ENCODE measurements at places on chromosomes 1 and 21.

DNA sequence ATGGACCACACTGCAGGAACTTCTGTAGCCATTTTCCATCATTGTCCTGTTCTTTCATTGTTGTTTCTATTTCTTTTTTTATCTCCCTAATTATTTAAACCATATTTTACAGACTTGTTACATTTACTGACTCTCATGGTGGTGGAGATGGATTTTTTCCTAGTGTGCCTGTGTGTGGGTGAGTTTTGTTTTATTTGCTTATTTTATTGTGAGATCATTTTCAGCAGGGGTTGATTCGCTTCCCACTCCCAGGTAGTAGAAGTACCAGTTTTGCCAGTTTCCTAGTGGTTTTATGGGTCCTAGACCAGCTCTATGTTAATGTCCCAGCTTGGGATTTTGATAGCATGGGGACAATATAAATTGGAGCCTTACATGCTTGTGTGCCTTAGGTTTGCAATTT lies 80.0 kb upstream of the BACH1 start:
- peak; percentile 40 for DNase-seq

- DNase-seq: peak; percentile 75
Observed at GRCh38 chr21:43703035-43703880, 15.7 kb upstream of the PDXK start.

DNA sequence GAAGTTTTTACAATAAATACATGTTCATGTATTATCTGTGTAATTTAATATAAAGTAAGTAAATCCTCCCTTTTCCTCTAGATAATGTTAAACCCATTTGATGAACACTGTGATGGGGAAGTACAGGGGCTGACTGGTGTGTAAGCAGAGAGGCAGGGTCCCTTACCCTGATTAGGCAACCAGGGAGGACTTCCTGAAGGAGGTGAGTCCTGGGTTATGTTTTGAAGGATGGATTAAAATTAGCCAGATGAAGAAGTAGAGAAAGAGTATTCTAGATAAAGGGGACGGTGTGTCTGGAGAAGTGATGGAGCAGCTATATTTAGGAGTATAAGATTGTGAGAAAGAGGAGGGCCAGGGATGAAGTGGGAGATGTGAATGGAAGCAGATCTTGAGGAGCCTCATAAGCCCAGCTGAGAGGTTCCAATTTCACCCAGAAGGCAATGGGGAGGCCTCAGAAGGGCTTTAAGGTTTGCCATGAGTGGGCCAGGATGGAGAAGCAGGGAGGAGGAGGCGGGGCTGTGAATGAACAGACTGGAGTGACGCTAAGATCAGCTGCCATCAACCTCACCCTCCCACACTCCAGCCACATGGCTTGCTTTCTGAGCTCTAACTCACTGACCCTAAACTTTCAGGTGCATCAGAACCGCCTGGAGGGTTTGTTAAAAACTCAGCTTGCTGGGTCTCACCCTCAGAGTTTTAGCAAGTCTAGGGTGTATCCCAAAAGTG lies 30.9 kb upstream of the ID3 start:
- no peak for DNase-seq

DNA sequence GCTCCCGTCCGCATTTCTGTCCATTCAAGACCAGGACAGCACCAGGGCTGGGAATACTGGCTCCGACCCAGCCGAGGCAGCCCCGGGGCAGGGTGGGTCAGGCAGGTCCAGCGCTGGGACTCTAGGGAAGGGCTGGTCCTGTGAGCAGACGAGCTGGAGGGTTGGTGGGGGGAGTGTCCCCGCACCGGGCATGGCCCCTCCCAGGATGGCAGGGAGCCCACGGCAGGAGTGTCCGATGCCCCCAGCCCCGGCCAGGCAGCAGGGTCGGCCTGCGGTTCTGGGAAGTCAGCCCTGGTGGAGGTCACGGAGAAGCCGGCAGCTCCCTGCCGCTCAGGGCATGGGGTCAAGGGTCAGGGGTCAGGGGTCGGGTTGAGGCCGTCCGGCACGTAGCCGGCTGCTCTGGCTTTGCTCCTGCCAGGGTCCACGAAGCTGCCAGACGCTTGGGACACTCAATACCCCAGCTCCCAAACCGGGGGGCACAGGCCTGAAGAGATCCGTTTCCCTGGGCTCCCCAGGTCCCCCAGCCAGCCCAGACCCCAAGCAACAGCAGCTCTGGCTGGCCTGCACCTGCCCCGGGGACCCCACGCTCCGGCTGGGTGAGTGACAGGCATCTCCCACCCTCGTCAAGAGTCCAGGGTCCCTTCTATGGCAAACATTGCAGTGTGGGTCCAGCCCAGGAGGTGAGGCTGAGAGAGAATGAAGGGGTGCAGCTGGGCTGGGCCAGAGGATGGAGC lies 6.7 kb downstream of the C1QTNF12 start:
- DNase-seq: no peak

DNA sequence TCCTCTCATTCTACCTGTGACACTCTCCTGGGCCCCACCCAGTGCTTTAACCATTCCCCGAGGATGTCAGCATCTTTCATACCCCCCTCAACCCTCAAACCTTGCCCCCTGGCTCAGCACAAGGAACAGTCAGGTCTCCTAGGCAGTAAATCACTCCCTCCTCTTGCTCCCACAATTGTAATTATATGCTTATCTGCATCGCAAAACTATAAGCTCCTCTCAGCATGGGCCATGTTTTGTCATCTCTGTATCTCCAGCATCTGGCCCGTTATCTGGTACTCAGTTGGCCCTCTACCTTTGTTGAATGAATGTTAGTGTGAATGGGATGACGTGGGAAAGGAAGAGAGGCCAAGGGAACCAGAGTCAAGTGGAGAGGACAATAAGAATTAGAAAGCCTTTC lies 2.8 kb upstream of the ELOVL1 start:
- DNase-seq: no peak

GRCh38 chr1:81111818-81112217 lies 688.9 kb upstream of the ADGRL2 start:
- no peak for DNase-seq

- DNase-seq: no peak
Observed at GRCh38 chr1:4563586-4563985, 90.8 kb upstream of the AJAP1 start.

- DNase-seq: no peak
Observed at GRCh38 chr1:59366346-59366745, 69.5 kb downstream of the FGGY start.

GRCh38 chr1:243746751-243747150 lies 103.3 kb downstream of the AKT3 start:
- no peak for DNase-seq

GRCh38 chr1:43294761-43295160 lies 6.0 kb upstream of the TIE1 start:
- no peak for DNase-seq

GRCh38 chr1:58065520-58065919 lies 481.0 kb downstream of the OMA1 start:
- no peak for DNase-seq

GRCh38 chr1:58769809-58770320 lies 14.0 kb downstream of the JUN start:
- no peak for DNase-seq

- no peak for DNase-seq
Observed at GRCh38 chr1:156865258-156865657, 4.6 kb downstream of the NTRK1 start.

GRCh38 chr1:34845131-34845901 lies 14.2 kb downstream of the SMIM12 start:
- DNase-seq: no peak

GRCh38 chr1:43313771-43314170 lies 13.0 kb downstream of the TIE1 start:
- DNase-seq: no peak

DNA sequence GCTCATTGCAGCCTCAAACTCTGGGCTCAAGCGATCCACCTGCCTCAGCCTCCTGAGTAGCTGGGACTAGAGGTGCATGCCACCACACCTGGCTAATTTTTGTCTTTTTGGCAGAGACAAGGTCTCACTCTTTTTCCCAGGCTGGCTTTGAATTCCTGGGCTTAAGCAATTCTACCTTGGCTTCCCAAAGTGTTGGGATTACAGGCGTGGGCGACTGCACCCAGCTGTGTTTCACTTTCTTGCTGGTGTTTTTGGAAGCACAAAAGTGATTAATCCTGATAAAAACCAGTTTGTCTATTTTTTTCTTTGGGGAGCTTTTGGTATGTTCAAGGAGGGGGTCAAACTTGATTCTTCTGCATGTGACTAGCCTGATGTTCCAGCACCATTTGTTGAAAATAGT lies 19.3 kb downstream of the RNF11 start:
- DNase-seq: no peak

DNA sequence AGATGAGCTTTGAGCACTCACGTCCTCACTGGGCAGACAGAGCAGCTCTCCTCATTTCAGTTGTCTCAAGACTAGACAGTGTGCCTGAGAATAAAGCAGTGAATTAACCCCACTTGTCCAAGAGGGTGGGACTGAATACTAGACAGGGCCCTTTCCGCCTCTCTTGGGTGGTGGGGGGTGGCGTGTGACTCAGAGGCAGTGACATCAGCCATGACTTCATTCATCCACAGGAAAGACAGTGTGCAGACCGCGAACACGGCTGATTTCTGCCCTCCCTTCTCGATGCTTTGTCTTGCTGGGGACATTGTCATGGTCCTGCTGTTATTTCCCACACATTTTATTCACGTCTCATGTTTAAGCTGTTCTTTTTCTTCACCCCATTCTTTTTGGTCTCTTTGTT lies 64.9 kb downstream of the FGGY start:
- no peak for DNase-seq

DNA sequence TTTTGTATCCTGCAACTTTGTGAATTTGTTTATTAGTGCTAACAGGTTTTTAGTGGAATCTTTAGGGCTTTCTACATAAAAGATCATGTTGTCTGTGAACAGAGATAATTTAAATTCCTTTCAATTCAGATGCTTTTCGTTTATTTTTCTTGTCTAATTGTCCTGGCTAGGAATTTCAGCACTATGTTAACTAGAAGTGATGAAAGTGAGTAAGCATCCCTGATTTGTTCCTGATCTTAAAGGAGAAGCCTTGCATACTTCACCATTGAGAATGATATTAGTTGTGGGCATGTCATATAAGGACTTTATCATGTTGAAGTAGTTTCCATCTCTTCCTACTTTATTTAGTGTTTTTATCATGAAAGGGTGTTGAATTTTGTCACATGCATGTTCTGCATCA lies 23.6 kb upstream of the TRIM67 start:
- no peak for DNase-seq

DNA sequence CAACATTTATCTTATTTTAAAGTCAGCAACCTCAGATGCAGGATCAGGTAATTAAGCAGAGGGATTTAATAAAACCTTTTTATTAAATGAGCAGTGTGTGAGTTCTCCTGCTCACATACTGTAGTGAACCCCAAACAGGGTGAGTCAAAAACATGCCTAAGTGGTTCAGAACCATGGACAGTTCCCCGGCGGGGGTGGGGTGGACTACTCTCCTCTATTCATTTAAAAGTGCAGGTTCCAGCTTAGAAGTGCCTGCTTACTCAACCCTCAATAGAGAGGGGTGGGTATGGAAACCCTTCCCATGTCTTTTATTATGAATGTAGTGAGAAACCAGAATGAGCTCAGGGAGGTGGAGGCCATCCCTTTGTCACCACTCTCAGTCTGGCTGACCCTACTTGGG lies 397.9 kb downstream of the HHAT start:
- no peak for DNase-seq

- DNase-seq: no peak
Observed at GRCh38 chr21:21324297-21324696, 326.1 kb downstream of the NCAM2 start.
